ENCODE measurements at places on chromosomes 6 and 20.

GRCh38 chr20:19820555-19821211 lies 62.6 kb downstream of the RIN2 start:
- DNase-seq: no peak

DNA sequence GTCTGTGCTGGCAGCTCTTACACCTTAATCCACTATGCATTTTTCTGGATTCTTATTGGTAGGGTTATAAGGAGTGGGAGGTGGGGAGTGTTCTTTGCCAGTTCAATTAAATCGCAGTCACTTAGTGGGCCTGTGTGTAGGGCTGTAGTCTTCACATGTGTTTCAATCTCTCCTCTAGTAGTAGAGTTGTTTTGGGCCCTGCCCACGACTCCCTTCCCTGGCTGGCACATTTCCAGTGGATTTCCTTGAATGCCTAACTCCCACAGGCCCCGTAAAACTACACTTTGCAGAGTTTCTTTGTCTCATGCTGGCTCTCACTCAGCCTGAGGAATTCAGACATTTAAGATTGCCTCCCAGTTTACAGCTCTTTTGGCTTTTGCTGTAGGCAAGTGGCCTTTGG lies 414.0 kb upstream of the OPRM1 start:
- DNase-seq: peak; percentile 15

DNA sequence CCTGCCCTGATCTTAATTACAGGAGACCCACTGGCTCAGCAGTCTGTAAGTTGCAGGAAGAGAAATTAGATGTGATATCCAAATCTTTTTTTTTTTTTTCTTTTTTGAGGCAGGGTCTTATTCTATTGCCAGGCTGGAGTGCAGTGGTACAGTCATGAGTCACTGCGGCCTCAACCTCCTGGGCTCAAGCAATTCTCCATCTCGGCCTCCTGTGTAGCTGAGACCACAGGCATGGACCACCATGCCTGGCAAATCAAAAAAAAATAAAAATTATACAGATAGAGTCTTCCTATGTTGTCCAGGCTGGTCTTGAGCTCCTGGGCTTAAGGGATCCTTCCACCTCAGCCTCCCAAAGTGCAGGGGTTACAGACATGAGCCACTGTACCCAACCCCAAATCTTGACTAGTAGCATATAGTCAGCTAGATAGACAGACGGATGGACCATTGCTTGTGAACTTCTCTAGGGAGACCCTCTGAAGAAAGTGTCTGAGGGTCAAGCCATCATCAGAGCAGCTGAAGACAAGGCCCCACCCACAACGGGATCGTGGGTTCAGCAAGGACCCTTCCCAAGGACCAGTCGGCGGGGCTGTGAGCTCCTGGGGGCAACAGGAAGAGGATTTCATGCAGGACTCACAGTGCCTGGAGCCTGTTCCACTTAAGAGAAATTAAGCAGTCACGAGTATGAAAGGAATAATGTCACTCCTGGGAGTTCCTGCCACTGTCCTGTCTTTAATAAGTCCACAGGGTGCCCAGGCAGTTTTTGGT lies 222.7 kb downstream of the ANKRD60 start:
- no peak for DNase-seq

- DNase-seq: no peak
These were observed 101.3 kb downstream of the SNX5 start for GRCh38 chr20:17867131-17867925.

- DNase-seq: no peak
These were observed 78.5 kb upstream of the HDAC2 start for GRCh38 chr6:114049367-114049966.

- DNase-seq: no peak
These were observed 141.3 kb downstream of the TAF4 start for GRCh38 chr20:61924211-61924857.

GRCh38 chr20:45508068-45508886 lies 7.1 kb downstream of the SPINT3 start:
- DNase-seq: no peak

- no peak for DNase-seq
These were observed 192.4 kb downstream of the SLC24A3 start for GRCh38 chr20:19404826-19405225.

DNA sequence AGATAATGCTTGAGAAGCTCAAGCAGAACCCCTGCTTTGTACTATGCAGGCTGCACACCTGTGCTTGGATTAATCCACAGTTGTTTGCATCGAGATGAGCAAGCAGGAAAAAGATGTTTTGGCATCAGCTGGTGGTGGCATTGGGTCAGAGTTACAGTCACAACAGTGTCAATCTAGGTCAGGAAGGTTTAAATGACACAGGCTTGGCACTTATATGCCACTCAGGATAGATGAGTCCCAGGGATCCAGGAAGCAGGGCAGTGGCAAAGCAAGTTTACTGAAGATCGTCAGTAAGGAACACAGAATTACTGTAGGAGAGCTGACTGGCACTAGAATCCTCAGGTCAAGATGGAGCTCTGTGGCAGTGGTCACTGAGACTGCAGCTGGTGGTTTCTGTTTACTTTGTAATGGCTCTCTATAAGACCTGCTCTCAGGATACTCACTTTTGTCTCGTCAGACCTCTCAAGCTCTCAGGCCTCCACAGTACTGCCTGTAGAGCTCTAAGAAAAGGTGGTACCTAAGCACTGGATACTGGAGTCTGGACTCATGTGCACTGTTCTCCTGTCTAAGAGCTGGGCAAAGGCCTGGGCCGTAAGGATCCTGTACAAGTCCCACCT lies 110.1 kb upstream of the HS3ST5 start:
- no peak for DNase-seq

DNA sequence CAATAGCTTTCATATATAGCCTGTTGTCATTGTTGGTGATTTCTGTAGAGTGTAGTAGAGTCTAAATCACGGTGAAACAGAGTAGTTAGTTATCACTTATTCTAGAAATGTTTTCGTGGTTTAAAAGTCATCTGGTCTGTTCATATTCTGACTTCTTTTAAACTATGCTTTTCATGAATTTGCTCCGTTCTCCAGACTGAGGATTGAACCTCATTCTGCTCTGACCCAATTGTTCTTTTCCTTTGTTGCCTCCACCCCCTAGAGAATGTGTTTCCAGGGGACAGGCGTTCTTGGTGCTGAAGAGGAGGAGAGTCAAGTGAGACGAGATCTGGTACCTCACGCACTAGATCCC lies 748 bp upstream of the ZNF292 start:
- no peak for DNase-seq

GRCh38 chr6:42661540-42662153 lies 60.8 kb downstream of the PRPH2 start:
- DNase-seq: peak; percentile 52

GRCh38 chr20:37901240-37901639 lies 1.7 kb upstream of the VSTM2L start:
- no peak for DNase-seq

GRCh38 chr20:39107741-39108140 lies 145.6 kb downstream of the DHX35 start:
- peak; percentile 7 for DNase-seq

DNA sequence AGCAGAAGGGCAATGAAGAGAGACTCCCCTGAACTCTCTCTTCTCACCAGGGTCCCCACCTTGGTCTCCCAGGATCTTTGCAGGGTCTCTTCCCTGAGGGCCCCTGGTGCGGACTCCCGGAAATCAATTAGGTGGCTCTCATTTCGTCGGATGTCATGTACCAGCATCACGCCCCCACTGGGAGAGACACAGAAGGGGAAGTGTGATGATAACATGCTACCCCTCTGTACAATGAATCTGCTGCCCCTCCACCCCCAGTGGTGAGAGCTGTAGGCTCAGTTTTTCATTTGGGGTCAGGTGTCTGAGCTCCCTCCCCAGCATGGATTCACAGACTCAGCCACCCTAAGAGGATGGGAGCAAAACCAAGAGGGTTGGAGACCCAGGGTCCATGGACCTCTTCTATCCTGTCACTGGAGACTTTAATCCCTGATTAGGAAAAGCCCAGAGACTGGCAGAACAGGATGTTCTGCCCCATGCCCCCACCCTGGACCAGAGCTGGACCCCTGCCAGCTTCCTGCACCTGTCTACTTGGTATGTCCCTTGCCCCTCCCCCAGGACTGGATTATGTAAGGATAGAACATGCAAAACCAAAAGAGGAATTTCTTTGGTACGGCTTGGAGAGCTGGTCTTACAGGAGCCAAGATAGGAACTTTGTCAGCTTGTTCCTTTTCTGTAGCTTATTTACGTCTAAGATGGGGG lies 11.1 kb downstream of the GGT7 start:
- no peak for DNase-seq

DNA sequence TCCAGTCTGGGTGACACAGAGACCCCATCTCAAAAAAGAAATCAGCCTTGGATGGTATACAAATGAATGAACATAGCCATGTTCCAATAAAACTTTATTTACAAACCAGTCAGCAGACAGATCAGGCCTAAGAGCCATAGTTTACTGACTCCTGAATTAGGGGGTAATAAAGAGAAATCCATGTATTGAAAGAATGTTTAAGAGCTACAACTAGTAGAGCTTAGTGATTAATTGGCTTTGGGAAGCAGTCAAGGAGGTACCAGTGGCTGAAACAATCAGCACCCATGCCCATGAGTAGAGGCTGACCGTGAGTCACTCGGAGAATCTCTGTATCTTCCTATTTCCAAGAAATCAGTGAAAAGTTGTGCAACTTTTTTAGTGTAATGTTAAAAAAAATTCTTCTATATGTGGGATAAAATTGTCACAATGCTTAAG lies 223.6 kb upstream of the RREB1 start:
- DNase-seq: peak; percentile 34

DNA sequence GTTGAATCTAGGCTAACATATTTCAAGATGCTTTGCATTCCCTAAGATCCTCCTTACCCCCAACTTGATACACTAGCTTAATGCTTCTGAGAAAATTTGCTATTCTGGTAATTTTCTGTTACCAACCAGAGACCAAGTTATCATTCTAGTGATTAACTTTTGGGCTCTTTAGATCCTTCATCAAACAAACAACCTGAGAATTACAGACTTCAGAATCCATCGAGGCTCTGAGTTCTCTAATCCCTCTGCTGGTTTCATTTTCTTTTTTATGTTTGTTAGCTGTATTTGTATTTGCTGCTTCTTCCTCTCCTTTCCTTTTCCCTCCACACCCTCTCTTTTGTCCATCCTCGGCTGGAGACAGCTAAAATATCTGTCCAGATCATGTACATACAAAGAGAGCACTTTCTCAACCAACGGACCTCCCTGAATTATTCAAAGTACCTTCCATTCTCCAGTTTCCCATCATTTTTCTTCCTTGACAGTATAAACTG lies 98.7 kb upstream of the RIPOR2 start:
- DNase-seq: no peak

DNA sequence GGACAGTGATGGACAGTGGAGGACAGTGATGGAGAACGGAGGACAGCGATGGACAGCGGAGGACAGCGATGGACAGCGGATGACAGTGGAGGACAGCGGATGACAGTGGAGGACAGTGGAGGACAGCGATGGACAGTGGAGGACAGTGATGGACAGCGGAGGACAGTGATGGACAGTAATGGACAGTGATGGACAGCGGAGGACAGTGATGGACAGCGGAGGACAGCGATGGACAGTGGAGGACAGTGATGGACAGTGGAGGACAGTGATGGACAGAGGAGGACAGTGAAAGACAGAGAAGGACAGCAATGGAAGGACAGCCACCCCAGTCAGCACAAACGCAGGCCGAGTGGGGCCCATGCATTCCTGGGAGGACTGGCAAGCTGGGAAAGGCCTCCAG lies 3.4 kb upstream of the NKAIN4 start:
- DNase-seq: no peak

DNA sequence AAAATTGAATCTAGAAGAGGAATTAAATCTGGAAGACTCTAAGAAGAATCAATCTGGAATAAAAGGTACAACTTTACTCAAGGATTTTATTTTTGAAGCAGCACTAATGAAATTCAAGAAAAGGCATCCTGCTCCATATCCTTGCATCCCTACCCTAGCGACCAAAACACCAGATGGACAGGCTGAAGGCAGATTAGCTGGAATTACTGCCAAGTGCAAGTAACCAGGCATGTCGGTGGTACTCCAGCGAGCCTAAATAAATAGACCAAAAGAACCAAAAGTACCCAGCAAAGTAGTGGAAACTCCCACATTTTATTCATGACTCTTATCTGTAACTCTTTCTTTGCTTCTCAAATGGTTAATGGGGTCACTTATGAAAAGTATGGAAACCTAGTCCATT lies 21.0 kb downstream of the OPRM1 start:
- no peak for DNase-seq

GRCh38 chr6:105193647-105194046 lies 13.8 kb upstream of the POPDC3 start:
- DNase-seq: no peak

DNA sequence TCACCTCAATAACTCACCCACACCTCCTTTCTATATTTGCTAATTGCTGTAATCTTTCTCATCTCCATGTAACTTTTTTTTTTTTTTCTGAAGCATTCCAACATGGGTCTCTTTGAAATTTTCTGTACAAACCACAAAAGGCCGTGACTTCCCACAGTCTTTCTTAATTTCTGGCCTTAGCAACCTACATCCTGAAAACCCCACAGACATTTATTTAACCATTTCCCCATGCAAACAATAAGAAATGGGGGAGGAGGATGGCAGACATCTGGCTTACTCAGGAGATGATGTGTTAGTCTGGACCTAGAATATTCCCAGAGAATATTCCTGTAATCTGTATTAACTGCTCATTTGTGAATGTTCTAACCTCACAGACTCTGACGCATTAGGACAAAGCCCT lies 57.6 kb downstream of the MEP1A start:
- DNase-seq: no peak

DNA sequence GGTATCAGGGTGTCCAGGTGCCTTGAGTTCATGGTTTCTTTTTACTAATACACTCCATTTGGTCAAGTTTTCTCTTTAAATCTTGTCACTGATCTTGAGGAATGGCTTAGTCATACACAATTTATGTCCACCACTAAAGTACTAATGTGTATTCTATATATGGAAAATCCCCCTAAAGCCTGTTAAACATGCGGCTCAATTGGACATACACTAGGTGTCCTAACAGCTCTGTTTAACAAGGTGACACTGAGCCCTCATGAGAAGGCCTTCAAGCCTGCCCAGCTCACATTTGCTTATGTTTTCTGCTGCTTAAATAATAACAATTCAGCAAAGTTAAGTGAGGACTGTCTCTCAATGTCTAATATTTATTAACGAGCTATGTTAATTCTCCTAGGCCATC lies 31.5 kb downstream of the PDE7B start:
- no peak for DNase-seq

GRCh38 chr6:78770765-78771164 lies 96.6 kb upstream of the IRAK1BP1 start:
- no peak for DNase-seq

GRCh38 chr6:16774437-16774836 lies 13.2 kb upstream of the ATXN1 start:
- no peak for DNase-seq
